ENCODE measurements at places on chromosomes 11 and 22.

GRCh38 chr22:35380537-35381423 lies at the start of gene HMOX1:
Gene HMOX1 (plus strand): TSS chr22:35381096. CDS start chr22:35381174, 78 bp downstream.
- DNase-seq, result peak; percentile 95

DNA sequence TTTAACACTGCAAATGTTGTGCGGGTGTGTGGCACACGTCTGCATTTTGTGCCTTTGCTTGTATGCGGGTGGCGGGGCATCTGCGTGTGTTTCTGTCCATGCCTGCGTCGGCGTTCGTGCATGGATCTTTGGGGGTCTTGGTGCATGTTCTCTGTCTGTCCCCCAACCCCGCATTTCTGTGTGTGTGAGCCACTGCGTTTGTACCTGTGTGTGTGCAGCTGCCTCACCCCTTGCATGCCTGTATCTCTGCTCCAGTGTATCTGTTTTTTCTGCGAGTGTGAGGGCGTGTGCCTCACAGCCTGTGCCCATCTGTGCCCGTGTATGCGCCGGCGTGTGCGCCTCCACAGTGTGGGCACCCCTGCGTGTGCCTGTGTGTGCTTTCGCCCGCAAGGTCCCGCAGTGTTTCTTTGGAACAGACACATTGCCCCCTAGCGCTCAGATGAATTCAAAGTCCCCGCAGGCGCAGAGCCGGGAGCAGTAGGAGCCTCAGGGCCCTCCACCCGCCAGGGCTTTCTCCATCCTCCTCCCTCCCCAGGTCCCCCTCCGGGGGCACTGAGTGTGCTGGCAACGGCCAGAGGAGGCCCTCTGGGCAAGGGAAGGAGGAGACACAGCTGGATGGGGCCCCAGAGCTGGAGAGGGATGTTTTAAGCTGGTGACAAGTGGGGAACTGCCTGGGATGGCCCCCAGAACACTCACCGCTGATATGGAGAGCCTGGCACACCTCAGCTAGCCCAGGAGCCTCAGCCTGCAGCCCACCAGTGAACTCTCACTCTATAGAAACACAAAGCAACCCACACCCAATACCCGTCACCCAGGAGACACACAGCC lies 3.1 kb upstream of the MN1 start:
- peak; percentile 84 for DNase-seq

- no peak for DNase-seq
Measured at GRCh38 chr22:35021161-35021560, 44.8 kb upstream of the ISX start.

- DNase-seq, result no peak
Measured at GRCh38 chr22:40243891-40244290, 66.2 kb downstream of the TNRC6B start.

GRCh38 chr22:44438056-44438455 lies 60.0 kb downstream of the RTL6 start:
- DNase-seq, result peak; percentile 38

DNA sequence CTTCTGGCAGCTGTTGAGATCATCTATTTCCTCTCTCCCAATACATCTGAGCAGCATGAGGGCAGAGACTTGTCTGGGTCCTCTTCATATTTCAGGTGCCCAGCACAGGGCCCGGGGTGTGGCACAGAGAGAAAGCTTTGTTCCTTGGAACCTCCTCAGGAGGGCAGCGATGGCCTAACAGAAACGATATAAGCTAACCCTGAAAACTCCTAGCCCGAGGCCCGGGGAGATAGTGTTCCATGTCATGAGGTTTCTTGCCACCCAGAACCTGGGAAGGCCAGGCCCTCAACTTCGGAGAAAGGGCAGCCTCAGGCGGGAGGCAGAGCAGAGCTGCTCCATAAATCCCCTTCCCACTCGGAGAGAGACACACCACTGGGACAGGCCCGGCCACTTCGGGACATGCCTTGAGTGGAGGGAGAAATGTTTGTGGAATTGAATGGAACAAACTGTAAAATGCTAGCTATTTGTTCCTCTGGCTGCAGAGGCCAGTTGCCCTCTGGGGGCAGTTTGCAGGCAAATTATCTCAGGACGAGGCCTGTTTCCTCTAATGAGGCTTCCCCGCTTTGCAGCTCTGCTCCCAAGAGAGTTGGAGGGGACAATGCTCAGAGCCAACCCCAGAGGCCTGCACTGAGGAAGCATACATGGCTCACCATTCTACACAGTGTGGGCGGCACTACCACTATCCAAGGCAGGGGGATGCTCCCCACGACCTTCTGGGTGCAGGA lies 11.6 kb downstream of the ARRB1 start:
- no peak for DNase-seq

- no peak for DNase-seq
Measured at GRCh38 chr11:12237381-12237784, 127.0 kb downstream of the MICAL2 start.

DNA sequence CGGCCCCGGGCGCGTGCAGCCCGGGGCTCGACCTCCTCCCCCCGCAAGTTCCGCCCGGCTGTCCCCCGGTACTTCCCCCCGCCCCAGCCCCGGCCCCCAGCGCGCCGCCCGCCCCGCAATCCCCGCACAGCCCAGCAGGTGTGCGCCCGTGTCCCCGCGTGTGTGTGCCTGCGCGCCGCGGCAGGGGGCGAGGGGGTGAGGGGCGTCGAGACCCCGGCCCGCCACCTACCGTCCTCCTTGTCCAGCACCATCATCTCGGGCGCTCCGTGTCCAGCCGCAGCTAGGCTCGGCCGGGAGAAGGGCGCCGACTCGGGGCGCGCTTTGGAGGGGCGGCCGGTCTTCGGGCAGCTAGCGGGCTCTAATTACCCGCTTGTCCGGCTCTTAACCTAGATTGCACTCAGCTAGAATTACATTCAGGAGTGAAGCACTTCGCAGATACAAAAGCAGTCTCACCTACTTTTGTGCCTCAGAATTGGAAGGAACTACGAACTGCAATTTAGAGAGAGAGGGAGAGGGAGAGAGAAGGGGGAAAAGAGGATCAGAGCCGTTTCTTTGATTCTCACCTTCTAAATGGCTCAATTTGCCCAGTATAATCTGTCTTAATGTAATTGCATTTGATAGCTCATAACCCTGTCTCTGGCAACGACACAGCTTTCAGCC lies 439 bp downstream of the LMO1 start:
- DNase-seq, result peak; percentile 53
